ENCODE measurements at places on chromosomes 12 and 14.

DNA sequence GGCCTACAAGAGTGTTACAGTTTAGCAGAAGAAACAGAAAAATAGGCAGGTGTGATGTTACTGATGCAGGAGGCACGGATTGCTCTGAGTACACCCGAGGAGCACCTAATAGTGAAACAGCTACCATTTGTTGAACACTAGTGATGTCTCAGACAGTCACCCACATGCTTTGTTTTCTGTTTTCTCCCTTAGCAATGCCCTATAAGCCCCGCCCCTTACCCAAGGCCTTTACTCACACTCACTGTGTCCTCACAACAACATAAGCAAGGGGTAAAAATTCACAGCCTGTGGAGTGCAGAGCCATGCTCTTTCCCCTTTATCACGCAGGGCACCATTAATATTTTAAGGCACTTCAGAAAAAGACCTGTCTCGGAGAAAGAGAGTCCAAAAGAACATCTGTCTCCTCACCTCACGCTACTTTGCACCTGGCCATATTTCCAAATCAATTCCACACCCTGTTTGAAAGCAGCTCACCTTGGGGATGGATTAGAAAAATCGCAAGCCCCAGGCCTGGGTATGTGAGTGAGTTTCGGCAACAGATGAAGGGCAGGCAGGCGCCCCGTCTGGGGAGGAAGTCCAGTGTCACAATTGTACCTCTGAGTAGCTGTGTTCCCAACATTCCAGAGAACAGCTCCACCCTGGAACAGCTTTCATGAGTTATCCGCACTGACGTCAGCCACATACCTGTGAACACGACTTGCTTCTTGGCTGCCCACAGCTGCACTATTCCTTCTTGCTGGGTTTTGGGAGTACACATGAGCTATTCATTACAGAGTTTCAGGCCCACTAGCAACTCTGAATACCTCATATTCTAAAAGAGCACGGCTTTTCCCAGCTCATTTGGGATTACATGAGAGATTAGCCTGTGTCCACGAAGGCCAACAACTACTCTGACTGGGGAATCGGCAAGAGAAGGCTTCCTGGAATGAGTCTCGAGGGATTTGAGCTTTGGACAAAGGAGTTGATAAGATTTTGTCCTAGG lies 26.0 kb downstream of the MAPK1IP1L start:
- DNase-seq, result peak; percentile 54

- no peak for DNase-seq
These were observed 624.9 kb downstream of the DIO2 start for GRCh38 chr14:79586416-79586815.

DNA sequence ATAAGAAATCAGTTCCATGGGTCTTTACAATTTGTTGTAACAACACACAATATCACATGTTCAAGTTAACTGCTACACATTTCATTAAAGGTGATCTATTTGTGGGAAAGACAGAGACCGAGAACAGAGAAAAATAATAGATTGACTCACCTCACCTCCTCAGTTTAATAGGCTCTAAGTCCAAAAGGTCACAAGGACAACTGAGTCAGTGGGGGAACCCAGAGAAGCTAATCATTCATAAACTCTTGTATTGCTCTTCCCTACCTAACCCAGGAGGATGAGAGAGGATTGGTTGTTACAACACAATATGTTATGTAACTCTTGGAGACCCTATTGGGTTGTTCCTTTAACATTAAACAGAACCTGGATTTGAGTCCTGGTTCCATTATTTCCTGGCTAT lies 72.2 kb upstream of the CRY1 start:
- DNase-seq, result no peak

DNA sequence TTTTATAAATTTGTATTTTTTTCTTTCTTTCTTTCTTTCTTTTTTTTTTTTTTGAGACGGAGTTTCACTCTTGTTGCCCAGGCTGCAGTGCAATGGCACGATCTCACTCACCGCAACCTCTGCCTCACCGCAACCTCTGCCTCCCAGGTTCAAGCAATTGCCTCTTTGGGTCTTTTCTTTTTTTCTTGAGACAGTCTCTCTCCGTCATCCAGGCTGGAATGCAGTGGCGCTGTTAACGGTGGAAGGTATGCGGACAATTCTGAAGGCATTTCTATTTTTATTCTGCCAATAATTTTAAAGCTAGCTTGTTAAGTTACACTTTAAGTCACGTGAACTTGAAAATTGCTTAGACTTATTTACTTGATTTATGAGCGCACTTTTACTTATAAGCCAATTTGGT lies 8.8 kb upstream of the PHC1 start:
- DNase-seq, result peak; percentile 5

DNA sequence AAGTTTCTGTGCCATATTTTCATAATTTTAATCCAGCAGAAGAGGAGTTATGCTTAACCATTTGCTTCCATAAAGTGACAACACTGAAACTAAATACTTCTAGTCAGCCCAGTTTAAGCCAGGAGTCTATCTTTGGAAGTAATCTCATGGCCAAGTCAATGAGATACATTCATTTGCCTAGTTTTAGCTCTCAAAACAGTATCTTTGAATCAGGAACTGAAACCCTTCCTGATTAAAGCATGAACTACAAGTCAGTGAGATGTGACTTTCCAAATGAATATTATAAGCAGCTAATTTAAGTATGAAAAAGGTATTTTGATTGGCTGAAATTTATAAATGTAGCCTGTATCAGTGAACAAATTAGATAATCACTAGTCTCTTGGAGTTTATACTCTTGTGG lies 491.5 kb downstream of the SLC6A15 start:
- DNase-seq, result no peak

GRCh38 chr12:15846887-15847286 lies 35.3 kb upstream of the STRAP start:
- peak; percentile 54 for DNase-seq

GRCh38 chr14:84783511-84783910 lies 746.4 kb upstream of the FLRT2 start:
- DNase-seq, result no peak

DNA sequence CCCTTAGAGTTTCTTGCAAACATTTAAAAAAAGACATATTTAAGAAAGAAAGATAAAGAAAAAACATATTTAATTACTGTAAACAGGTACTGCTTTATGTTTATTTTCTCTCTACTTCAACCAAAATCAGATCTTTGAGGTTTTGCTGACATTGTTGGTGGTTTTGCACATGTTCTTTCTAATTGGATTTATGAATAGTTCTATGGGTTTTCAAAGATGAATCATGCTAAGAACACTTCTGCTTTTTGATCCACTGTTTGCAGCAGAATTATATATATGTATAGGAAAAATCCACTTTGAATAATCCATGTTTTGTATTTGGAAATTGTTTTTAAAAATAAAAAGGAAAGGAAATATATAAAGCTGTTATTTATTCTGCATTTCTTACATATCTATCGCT lies 78.4 kb downstream of the FRMD6 start:
- DNase-seq, result no peak

DNA sequence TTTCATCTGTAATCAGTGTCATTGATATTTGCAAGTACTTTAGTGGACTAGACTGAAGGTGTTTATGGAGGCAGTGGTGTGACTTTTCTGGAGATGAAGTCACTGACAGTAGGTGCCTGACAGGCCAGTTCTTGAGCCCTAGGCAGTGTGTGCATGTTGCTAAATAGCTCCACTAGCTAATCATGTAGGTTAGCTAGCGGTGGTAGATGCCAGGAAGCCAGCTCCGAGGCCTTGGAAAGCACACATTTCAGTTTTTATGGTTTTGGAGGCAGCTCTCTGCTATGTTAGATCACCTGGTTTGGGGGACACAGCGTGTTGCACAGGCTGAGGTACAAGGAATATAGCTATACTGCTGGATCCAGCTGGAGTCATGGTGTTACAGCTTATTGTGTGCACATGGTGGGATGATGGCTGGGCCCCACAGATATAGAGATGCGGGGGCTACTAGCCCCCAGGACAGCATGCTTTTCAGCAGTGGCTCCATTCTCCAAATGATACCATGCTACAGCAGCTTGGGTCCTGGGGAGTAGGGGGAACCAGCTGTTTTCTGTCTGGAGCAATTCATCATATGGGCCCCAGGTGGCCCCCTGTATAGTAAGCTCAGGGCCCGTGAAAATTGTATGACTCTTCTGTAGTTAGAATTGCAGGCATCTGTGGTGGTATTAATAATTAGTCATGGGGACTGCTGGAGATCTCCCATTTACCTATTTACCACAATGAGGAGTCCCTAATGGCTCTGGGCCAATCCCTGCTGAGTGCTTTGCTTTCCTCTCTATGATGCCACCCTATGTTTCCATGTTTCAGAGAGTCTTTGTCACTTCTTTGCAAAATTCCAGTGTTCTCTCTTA lies 367.2 kb upstream of the LMO3 start:
- DNase-seq, result peak; percentile 11

DNA sequence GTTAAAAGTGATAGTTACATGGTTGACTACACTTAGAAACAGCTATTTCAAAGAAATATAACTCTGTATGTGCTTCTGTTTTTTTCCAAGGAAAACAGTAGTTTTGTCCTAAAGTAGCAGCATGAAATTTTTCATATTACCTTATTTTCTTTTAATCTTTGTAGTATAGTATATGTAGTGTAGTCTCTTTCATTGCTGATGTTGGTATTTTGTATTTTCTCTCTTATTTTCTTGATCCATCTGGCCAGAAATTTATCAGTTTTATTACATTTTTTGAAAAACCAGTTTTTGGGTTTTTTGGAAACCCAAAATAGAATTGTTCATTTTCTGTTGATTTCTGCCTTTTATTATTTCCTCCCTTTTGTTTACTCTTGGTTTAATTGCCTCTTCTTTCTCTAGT lies 6.4 kb upstream of the RNU6-8 start:
- DNase-seq, result no peak

DNA sequence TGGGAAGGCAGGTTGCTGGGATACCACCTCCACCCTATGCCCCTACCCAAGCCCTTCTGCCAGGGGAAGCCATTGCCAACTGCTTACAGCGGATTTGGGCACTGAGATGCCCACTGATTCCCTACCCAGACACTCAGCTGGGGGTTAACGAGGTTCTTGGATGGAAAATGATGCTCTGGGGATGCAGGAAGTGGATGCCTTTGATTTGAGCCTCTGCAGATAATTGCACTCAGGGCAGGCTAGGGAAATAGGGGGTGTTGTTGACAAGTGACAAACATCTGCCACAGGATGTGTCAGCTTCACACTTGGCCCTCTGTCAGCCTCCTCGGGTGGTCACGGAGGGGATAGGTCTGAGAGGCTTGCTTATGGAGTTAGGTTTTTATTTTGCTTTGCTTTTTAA lies 57.4 kb downstream of the RPH3A start:
- DNase-seq, result peak; percentile 4

DNA sequence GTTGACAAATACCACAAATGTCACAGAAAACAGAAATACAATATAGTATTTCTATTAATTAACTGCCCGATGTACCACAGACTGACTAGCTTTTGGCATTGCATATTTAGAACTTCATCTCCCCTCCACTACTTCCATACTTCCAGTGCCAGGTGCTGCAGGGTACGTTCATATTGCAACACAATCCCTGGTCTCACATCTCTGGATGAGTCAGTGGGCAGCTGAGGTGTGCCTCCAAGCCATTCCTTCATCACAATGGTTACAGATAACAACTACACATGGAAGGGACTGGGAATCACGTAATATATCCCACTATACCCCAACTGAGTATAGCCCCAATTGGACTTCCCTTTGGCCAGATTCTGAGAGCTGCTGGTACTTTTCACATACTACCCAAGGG lies 31.1 kb downstream of the CCDC198 start:
- DNase-seq, result no peak

DNA sequence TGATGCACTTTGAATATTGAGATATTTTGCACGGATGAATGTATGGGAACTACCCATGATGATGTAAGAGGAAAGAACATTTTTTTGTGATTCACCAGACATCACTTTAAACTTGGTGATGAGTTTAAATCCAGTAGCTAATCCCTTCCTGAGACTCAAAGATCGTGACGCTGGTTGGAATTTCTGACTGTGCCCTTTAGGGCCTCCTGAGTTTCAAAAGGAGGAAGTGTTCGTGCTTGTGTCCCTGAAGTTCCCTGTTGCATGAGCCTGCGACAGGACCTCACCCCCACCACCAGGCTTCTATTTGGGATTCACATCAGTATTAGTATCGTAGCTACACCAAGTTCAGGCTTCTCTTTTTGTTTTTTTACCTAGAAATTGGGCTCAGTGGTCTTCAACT lies 18.6 kb upstream of the RIN3 start:
- no peak for DNase-seq

GRCh38 chr14:54776361-54777001 lies 126.1 kb downstream of the GCH1 start:
- DNase-seq, result peak; percentile 41

DNA sequence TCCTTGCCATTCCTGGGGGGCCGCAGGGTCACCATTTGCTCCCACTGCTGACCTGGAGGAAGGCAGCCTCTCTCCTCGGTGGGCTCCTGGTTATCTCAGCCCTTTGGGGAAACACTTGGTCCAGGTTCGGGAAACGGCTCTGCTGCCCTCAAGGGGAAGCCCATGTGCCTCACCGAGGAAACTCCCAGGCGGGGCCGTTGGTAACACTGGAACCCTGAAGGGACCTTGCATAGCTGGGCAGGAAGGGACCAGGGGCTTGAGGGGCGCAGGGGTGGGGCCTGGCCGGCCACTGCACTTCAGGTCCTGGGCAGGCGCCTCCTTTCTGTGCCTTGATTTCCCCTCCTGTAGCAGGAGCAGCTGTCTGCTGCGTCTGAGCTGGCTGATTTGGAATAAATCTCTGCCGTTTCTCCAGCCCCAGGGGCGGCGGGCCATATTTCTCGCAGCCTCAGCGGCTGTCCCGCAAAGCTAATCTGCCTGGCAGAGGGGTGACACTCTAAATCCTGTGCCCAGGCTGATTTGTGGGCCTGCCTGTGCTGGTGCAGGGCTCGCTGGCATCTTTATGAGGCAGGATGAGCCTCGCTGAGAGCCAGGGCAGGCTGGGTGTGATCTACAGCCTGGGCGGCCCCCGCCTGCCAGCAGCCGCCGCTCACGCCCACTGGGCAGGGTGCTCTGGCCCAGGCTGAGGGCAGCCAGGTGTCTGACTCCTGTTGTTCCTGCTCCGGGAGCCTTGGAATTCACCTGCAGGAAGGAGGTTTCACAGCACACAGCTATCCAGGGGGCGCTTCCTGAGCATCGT lies 49.7 kb downstream of the KIF26A start:
- DNase-seq, result no peak

- peak; percentile 79 for DNase-seq
These were observed 694.3 kb upstream of the MGAT4C start for GRCh38 chr12:86950444-86950843.

- no peak for DNase-seq
These were observed 6.5 kb downstream of the JAG2 start for GRCh38 chr14:105161964-105162668.

DNA sequence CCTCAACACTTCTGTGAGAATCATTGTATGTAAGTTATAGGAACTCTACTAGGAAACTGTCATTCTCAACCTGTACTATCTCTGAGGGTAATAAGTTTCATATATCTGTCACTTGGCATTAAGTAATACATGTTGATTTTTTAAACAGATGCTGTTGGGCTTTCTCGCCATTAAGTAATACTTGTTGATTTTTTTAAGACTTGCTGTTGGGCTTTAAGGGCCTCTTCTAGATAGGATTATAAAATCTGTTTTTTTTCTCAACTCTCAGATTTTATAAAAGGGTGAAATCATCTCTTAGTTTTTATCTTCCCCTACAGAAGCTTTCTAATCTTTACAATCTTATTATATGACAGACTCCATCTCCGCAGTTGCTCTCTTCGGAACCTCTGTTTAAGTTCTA lies 5.6 kb downstream of the WASHC4 start:
- no peak for DNase-seq

- no peak for DNase-seq
These were observed 9.4 kb downstream of the TNFRSF1A start for GRCh38 chr12:6332459-6332858.

- no peak for DNase-seq
These were observed 285.7 kb upstream of the SEL1L start for GRCh38 chr14:81819344-81819743.

- DNase-seq, result no peak
These were observed 3.6 kb downstream of the SCAF11 start for GRCh38 chr12:45986641-45987339.
